ENCODE measurements at places on chromosomes 12 and 14.

DNA sequence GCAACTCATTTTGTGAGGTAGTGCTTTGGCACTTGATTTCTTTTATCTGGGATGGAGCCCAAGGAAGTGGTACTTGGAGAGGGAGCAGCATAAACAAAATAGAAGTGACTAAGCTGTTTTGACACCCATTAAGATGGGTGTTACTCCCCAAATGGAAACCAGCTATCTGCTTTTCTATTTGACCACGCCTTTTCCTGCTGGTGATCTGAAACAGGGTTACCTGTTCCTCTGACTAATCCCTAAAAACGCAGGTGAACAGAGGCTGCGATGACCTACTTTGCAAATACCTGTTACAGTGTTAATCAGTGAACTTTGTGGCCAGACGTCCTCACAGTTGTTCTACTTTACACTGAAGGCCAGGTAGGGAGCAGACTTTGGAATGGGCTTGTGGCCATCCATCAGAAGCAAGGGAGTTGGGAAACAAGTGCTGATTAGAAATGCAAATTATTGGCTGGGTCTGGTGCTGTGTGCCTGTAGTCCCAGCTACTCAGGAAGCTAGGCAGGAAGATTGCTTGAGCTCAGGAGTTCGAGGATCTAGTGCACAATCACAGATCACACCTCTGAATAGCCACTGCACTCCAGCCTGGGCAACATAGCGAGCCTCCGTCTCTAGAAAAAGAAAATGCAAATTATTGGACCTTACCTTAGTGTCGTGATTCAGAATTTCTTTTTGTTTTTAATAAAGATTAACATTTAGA lies 58.3 kb upstream of the HECTD1 start:
- DNase-seq, result no peak

- DNase-seq, result no peak
These were observed 15.0 kb upstream of the AKAP5 start for GRCh38 chr14:64450255-64450654.

DNA sequence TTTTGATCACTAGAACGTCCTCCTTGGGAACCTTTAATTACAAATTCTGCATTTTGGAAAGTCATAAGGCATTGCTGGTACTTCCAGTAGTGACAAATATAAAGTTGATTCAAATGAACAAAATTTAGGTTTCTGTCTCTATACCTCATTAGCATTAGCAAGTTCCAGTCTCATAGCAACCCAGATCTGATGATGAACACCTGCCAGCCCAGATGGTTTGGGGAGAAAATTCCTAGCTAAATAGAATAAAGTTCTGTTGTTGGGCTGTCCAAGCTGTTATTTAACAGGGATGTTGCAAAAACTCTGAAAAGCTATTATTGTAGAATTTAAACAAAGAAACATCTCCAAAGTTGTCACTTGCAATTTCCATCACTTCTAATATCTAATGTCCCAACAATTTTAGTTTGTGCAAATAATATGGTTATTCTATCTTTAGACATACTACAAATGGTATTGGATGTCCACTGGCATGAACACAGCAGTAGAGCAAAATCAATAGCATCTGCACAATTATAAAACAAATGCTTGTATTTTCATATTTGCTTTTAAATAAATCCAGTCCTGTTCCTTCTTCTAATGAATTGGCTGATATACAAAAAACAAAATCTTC lies 299.4 kb downstream of the SLC16A7 start:
- no peak for DNase-seq

DNA sequence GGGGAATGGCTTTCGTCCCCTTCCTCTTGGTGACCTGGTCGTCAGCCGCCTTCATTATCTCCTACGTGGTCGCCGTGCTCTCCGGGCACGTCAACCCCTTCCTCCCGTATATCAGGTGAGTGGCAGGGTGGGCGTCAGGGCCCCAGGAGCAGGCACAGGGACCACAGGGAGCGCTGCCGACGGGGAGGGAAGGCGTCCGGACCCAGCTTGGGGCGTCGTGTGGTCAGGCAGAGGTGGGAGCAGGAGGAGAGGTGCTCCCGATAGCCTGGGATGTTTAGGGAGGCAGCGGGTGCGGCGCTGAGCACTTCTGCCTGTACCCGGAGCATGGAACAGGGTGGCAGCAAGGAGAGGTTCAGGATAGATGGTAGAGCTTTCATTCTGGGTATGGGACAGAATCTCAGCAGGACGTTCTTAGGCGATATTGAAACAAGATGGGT lies 444 bp downstream of the DRAM1 start:
- no peak for DNase-seq

DNA sequence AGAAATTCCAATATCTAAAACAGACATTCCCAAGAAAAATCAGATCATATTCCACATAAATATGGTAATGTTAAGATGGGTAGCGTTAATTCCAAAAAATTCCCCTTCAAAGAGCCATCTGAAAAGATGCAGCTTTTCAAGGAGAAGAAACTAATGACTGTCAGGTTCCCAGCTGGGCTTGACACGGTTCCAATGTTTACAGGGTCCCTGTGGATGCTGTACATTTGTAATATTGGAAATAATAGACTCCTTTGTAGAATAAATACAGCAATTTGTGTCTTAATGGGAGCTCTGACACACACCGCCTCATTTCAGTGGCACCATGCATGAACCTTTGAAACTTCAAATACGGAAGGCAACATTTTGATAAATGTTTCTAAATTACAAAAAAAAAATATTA lies 140.6 kb downstream of the ITPR2 start:
- no peak for DNase-seq

- DNase-seq, result no peak
These were observed 27.0 kb downstream of the GPR135 start for GRCh38 chr14:59438195-59438647.

DNA sequence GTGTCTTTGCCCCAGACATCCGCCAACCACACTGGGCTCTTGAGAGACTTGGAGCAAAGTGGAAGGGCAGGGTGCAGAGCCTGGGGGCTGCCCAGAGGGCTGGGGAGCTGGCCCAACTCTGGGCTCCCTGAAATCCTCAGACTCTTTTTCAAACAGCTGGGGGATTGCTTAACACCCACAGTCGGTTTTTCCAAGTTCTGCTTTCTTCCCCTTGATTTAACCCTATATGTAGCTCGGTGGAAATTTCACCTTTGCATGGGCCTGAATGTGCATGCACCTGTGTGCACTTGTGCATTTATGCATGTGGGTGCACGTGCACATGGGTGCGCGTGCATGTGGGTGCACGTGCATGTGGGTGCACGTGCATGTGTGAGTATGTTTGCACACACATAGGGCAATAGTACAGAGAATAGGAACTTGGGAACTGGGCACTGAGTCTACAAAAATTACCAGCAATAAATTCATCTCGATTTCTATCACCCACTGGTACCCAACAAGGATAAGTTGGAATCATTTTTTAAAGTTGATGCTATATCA lies 52.3 kb upstream of the RFLNA start:
- no peak for DNase-seq

DNA sequence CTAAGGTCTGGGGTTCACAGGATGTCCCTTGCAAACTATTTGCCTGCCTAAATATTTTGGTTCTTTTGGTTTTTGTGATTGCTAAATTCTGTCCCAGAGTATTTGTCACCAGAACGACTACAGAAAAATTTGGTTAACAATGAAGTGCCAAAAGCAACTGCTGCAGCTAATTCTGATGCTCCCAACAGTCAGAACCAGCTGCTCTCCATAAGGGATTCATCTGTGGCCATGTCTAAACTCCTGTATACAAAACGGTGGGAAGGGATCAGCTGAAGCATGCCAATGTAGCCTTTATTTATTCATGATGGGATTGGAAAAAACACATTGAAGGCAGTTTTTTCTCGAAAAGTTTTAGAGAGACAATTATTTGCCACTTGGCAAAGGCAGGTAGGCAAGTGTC lies 29.3 kb upstream of the PELI2 start:
- DNase-seq, result no peak

DNA sequence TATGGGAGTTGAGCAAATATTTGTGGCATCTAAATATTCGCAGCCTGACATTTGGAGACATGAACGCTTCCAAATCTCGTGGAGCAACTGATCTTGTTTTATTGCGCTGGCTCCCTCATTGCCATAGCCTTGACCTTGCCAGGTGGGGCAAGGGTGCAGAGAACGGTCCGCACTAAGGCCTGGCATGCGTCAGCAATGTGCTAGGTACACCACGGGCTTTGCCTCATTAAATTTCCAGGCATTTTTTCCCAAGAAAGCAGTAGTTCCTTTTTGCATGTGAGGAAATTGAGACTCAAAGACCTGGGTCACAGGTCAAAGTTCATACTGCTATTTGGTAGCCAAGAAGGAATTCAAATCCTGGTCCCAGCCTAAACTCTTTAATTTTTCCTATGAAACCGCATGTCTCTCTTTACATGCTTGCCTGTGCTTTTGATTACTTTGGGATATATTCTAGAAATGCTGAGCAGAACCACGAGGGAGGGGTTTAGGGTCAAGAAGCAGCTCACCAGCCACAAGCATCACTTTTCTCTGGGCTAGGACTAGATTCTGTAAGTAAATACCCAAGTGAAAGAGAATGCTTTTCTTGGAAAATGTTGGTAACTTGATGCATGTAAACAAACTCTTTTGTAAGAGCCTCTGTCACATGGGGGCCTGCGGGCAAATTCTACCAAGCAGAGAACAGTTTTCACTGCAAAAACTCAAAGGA lies 891.6 kb downstream of the VRK1 start:
- DNase-seq, result no peak

DNA sequence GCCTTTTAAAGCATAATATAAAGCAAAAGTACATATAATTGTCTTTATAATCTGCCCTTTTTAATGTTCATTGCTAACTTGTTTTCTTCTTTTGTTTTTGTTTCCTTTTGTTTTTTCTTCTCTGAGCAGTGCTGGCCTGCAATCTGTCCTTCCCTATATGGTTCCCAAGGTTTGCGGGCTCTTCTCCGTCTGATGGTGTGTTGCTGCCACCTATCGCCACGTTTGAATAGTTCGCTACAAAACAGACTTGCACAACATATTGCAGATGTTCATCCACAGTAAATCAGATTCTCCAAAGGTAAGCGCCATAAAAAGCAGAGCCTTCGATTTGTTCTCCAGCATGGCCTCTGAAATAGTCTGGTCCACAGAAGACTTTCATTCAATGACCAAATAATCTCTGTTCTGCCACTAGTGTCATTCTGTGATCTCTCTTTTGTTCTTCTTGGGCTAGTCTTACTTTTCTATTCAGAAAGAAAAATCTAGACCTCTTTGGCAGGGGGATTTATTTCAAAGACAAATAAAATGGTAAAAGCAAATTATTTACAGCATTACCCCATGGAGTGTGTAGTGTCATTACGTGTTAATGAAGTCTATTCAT lies 33.5 kb downstream of the C12orf50 start:
- DNase-seq, result peak; percentile 52

DNA sequence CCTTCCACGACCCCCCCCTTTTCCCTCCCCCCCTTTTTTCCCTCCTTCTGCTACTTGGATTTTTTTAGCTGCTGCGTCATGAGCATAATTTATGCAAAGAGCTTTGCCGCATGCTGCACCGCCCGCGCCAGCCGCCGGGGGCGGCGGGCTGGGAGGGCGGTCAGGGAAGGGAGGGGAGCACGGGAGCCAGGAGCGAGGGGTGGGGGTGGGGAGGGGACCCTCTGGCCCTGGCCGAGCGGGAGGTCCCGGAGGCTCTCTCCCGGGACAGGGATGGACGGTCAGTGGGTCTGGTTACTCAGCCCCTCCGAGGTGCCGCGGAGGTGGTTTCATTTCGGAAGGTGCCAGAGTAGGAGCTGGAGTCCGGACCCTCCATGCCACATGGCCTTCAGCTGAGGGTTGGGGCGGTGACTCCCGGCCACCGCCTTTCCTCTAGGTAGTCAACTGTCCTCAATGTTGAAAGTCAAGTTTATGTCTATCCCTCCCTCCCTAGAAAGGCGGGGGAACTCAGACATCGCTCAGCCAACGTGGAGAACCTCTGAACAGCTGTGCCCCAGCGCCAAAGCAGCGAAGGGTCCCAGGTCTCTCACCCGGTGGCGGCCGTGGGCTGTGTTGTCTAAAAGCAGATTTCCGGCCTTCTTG lies at the start of gene POU6F1:
POU6F1 (minus strand) TSS at position 95 of the 639 bp plus-strand sequence. CDS start 11,226 bp downstream, outside the sequence.
- peak; percentile 71 for DNase-seq

DNA sequence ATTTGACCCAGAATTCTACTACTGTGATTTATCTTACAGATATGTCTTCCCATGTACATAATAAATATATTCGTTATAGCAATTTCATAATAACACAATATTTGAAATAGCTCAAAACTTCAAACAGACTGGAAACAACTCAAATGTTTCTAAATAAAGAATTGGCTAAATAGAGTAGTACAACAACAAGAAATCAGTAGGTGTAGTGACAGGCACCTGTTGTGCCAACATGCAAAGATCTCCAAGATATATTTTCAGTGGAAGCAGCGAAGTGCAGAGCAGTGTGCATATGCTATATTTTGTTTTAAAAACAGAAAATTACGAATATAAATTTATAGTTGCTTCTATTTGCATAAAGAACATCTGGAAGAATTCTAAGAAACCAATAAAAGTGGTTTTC lies 60.9 kb downstream of the GRIP1 start:
- no peak for DNase-seq

DNA sequence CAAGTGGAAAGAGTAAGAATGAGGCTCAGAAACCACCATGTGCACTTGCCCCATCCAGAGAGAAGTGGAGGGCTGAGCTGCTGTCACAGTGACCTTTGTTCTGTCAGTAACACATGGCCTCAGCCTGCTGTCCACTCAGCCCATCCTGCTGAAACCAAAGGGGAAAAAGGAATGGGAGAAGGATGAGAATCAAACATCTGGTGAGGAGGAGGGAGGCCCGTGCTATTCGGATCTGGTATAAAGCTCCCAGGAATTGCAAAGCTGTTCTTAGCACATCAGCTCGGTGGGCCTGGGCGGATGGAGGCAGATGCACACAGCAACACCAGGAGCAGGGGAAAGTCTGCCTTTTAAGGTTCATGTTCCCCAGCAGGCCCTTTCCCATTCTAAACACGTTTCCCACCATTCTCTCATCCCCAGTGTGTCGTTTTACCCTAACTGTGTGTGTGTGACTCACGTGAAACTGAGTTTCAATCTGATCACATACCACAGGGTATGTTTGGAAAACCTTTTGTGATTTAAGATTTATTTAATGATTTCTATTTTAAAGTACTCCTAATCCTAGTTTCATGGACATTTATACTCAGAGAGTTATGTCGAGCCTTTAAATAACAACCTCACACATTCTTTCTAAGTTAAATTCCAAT lies 36.8 kb downstream of the RTRAF start:
- DNase-seq, result no peak

GRCh38 chr14:66359500-66359899 lies 126.7 kb upstream of the CCDC196 start:
- no peak for DNase-seq

DNA sequence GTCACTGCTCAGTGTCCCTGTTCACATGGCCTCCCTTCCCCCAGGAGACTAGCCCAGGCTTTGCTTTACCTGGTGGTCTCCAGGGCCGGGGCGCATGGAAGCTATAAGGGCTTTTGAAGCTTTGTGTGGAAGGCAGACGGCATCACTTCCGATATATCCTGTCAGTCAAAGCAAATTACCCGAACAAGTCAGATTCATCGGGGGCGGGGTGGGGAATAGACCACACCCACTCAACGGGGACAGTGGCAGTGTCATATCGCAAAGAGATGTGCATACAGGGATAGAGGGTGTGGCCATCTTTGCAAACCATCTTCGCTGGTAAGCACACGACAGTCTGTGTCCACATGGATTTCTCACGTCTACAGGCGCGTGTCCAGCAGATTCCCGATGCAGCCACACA lies 127.3 kb downstream of the GLT1D1 start:
- no peak for DNase-seq

- DNase-seq, result no peak
These were observed 491.0 kb downstream of the ETNK1 start for GRCh38 chr12:23115984-23116383.

Measured in stimulated activated CD8-positive, alpha-beta memory T cell treated with anti-CD3 and anti-CD28 coated beads, Interleukin-4, amount 100 ng/mL, for 48 hours (primary cell).